ENCODE measurements at places on chromosomes 2 and 18. TPM values are rescaled to one million over a fixed set of nuclear protein-coding genes. Genes with fewer than 3 reads are reported as not detected.

SNRPD1 gene
- total RNA-seq, result 28.7 TPM

REG3A gene
- total RNA-seq, result not detected

POTEI gene
- total RNA-seq, result not detected

PRKAG3 gene
- total RNA-seq, result not detected

NEB gene
- total RNA-seq, result 0.12 TPM

KCNK3 gene
- total RNA-seq, result 0.44 TPM

KRTCAP3 gene
- total RNA-seq, result not detected

ATIC gene
- 30.9 TPM for total RNA-seq

HOXD12 gene
- total RNA-seq, result 0.33 TPM

NIFK gene
- total RNA-seq, result 41.6 TPM

MRPL33 gene
- 63.1 TPM for total RNA-seq

CPO gene
- 0.12 TPM for total RNA-seq

EVX2 gene
- total RNA-seq, result 0.11 TPM

CPLX4 gene
- total RNA-seq, result not detected

IGFBP5 gene
- total RNA-seq, result 731 TPM

POU3F3 gene
- not detected for total RNA-seq

PAX3 gene
- total RNA-seq, result 0.25 TPM

FBXO41 gene
- 2.1 TPM for total RNA-seq

REEP1 gene
- total RNA-seq, result 0.11 TPM

PPP1R1C gene
- 2.2 TPM for total RNA-seq

MYOM1 gene
- total RNA-seq, result 0.22 TPM

ASB18 gene
- total RNA-seq, result not detected

IL1RN gene
- total RNA-seq, result not detected

UXS1 gene
- 43.5 TPM for total RNA-seq

UGT1A3 gene
- total RNA-seq, result not detected

ATP8B1 gene
- 46.1 TPM for total RNA-seq

HES6 gene
- 5.5 TPM for total RNA-seq

LHCGR gene
- total RNA-seq, result not detected

IL1RL2 gene
- 1.4 TPM for total RNA-seq

ZNF519 gene
- 6.4 TPM for total RNA-seq

SLC9A4 gene
- not detected for total RNA-seq

ADD2 gene
- total RNA-seq, result 0.37 TPM

MSTN gene
- 0.12 TPM for total RNA-seq

OR6B2 gene
- total RNA-seq, result not detected

FHOD3 gene
- 19.7 TPM for total RNA-seq

GRHL1 gene
- 0.37 TPM for total RNA-seq

ASIC4 gene
- total RNA-seq, result 0.25 TPM

PSMA8 gene
- not detected for total RNA-seq

LTBP1 gene
- total RNA-seq, result 502 TPM

DSG1 gene
- total RNA-seq, result not detected

IMMT gene
- 56.9 TPM for total RNA-seq

All from uterine smooth muscle cell (primary cell).